MCF 10A (cell line): ENCODE measurements at places on chromosomes 2 and 18.

DNA sequence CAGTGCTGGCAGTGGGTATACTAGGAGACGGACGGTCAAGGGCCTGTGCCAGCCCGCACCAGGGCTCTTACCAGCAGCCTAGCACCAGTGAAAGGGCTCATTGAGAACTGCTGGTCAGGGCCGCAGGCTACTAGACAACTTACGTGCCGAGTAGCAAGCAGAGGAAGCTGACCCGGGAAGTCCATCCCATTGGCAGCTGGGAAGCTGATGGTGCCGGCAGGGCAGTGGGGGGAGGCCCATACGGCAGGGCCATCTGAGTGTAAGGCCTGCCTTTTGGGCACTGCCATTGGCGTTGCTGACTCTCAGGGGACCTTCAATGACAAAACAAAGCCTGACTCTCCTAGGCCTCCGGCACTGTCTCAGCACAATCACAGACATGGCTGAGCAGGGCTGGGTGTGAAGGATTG, 20.6 kb downstream of the EFR3B start:
- no peak for DNase-seq

GRCh38 chr18:3604498-3605408, 154.8 kb downstream of the TGIF1 start:
- peak; percentile 91 for DNase-seq

DNA sequence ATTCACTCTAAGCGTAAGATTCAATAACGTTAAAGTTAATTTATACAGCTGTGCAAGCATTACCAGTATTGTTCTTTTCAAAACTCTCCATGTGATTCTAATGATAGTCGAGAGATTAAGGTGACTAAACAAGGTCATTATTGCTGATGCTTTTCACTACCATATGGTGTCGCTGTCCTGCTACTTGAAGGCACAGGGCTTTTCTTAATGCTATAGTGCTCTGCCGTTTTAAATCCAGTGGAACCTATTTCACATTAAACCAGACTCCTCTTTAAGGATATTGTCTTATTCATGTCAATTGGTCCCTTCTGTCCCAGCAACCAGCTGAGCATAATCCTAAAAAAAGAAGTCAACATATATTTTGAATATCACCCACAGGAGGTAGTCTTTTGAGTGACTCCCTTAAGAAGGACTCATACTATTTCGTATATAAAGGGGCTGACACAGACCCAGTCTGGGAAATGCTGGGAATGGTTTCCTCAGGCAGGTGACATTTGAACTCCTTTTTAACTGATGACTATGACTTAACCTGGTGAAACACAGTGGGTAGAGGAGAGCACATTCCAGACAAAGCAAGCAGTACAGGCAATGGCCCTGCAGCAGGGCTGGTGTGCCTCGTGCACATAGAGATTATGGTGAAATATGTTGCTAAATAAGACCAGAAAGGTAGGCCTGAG, 53.9 kb upstream of the CYTIP start:
- peak; percentile 54 for DNase-seq

DNA sequence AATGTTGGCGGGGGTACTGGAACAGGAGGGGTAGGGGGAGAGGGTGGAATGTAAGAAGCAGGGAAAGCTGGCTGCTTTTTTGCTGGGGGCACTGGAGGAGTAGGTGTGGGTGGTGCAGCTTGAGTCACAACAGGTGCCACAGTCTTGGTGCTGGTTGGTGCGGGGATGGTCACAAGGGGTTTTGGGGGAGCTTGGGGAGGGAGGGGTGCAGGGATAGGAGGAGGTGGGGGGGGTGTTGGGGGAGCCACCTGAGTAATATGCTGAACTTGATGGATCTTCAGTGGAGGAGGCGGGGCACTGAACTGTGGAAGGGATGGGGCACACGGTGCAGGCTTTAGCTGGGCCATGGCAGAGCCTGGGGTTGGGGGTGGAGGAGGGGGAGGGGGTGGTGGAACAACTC, 94.4 kb downstream of the RAPH1 start:
- DNase-seq, result no peak

- DNase-seq, result peak; percentile 56
These were observed 37.6 kb downstream of the SMAD7 start for GRCh38 chr18:48913201-48913600.
